ENCODE measurements at places on chromosomes 11 and 22. TPM values are rescaled to one million over a fixed set of nuclear protein-coding genes. Genes with fewer than 3 reads are reported as not detected.

The BDNF gene
- total RNA-seq = 0.10 TPM

The PYGM gene
- total RNA-seq = 0.26 TPM

The MAPK8IP2 gene
- 0.69 TPM for total RNA-seq

The VSTM5 gene
- total RNA-seq = 0.56 TPM

The ABTB2 gene
- 72.8 TPM for total RNA-seq

The CCDC134 gene
- 8.8 TPM for total RNA-seq

The PIWIL4 gene
- 0.54 TPM for total RNA-seq

The KCNK7 gene
- 2.0 TPM for total RNA-seq

The TRIM34 gene
- 0.64 TPM for total RNA-seq

The ACRV1 gene
- total RNA-seq = not detected

The TUB gene
- 2.9 TPM for total RNA-seq

The SPINDOC gene
- total RNA-seq = 55.3 TPM

The SF3A1 gene
- total RNA-seq = 139 TPM

The PRR5L gene
- total RNA-seq = 122 TPM

The MMP7 gene
- not detected for total RNA-seq

The P2RX6 gene
- not detected for total RNA-seq

The SERPING1 gene
- 347 TPM for total RNA-seq

The SCGB2A2 gene
- not detected for total RNA-seq

The NNMT gene
- total RNA-seq = not detected

The LRRN4CL gene
- 0.44 TPM for total RNA-seq

The GLB1L2 gene
- 5.0 TPM for total RNA-seq

The DNAJC4 gene
- total RNA-seq = 38.0 TPM

The GLYATL1B gene
- total RNA-seq = not detected

The OOSP4A gene
- total RNA-seq = not detected

The MRPL16 gene
- total RNA-seq = 47.2 TPM

The TNNI2 gene
- not detected for total RNA-seq

The IGF2 gene
- 2.1 TPM for total RNA-seq

The TRMT2A gene
- 44.8 TPM for total RNA-seq

The CWF19L2 gene
- total RNA-seq = 14.7 TPM

The AMOTL1 gene
- total RNA-seq = 35.9 TPM

The CDHR5 gene
- total RNA-seq = not detected

The RAPSN gene
- 0.95 TPM for total RNA-seq

The CLTCL1 gene
- total RNA-seq = 13.5 TPM

The TRIM6 gene
- total RNA-seq = 10.1 TPM

The ACR gene
- 2.8 TPM for total RNA-seq

The KCNQ1 gene
- 35.3 TPM for total RNA-seq

The CARD10 gene
- total RNA-seq = 26.0 TPM

The MACROD1 gene
- total RNA-seq = 4.1 TPM

The PLEKHA7 gene
- 8.2 TPM for total RNA-seq

The GGT5 gene
- 1.6 TPM for total RNA-seq

Measured in endothelial cell (in vitro differentiated cells).